T-helper 2 cell (primary cell): ENCODE measurements at places on chromosomes 7 and 10.
A peak's percentile ranks its signal among the peaks of the same experiment; 100 is the strongest.

- no peak for DNase-seq
Measured at GRCh38 chr7:99762680-99763327, 21.2 kb downstream of the CYP3A4 start.

DNA sequence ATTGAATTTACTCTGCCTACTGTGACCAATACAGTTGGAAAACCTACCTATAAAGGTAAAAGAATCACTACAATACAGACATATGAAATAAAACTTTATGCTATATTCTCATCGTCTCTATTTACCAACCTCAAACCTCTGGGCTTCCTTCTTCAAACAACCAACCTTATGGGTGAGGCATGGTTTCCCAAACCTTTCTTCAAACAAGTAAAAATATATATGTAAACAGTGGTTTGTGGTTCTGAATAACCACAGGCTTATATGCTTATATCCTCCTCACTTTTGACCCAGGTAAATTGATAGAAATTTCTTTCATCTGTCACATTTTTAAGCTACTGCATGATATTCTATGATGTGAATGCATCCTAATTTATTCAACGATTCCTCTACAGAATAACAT, 103.6 kb downstream of the ITGB1 start:
- DNase-seq: no peak

- no peak for DNase-seq
Measured at GRCh38 chr10:14625192-14625631, 149.5 kb downstream of the FAM107B start.

DNA sequence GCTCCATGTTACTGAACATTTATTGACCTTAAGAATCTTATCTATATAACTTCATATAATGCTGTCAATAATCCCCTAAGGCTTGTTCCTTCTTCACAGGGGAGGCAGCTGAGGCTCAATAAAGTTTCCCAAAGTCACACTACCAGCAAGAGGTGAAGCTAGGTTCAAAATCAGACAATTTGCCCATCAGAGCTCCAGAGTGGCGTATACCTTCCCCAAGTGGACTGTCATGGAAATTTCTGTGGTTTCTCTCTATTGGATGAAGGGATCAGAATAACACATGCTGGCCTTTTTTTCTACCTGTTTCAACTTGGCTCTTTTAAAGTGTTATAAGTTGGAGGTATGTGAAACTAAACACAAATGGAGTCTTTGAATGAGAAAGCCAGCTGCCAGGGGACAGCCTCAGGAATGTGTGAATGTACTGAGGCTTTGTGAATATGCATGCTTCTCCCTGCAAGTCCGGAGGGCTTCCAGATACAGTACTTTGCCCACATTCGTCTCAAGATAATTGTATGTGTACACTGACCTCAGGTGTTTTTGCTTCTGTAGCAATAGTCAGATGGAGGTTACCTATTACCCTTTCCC, 656.3 kb upstream of the CELF2 start:
- no peak for DNase-seq

DNA sequence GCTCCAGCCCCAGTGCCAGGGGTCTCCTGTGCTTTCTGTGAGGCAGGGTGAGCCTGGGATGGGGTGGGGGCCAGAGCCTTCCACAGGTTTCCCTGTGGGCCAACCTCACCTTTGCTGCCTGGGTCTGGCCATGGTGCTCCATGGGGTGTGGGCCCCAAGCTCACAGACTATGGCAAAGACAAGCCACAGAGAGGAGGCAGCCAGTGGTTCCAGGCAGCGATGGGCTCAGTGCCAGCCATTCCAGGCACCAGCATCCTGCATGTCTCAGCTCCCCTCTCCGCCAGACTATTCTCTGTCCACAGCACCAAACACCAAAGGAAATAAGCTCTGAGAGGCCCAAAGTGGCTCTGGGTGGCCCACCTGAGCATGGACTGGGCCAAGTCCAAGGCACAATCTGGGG, 133.5 kb downstream of the PTPN20 start:
- no peak for DNase-seq

- no peak for DNase-seq
Measured at GRCh38 chr7:158649279-158649678, 55.3 kb downstream of the NCAPG2 start.

DNA sequence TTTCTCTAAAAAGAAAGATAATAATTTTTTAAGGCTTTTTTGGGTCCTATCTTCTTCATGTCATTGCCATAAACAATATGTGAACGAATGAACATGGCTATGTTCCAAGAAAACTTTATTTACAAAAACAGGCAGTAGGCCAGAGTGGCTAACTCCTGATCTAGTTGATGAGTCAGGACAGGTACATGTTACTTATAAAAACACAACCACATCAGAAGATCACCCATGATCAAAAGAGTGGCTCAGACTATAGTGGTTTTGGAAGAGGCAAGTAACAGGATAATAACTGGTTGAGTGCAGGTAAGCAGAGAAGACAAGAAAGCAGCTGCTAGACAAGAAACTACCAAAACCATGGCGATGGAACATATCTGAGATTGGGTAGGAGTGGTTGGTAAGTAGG, 468.7 kb downstream of the KCNMA1 start:
- DNase-seq: no peak

- peak; percentile 48 for DNase-seq
Measured at GRCh38 chr7:151381348-151382078, 28.3 kb downstream of the WDR86 start.

GRCh38 chr7:118657391-118658005, 433.0 kb downstream of the ANKRD7 start:
- DNase-seq: no peak

GRCh38 chr10:97028126-97028831, 157.5 kb downstream of the SLIT1 start:
- DNase-seq: no peak

DNA sequence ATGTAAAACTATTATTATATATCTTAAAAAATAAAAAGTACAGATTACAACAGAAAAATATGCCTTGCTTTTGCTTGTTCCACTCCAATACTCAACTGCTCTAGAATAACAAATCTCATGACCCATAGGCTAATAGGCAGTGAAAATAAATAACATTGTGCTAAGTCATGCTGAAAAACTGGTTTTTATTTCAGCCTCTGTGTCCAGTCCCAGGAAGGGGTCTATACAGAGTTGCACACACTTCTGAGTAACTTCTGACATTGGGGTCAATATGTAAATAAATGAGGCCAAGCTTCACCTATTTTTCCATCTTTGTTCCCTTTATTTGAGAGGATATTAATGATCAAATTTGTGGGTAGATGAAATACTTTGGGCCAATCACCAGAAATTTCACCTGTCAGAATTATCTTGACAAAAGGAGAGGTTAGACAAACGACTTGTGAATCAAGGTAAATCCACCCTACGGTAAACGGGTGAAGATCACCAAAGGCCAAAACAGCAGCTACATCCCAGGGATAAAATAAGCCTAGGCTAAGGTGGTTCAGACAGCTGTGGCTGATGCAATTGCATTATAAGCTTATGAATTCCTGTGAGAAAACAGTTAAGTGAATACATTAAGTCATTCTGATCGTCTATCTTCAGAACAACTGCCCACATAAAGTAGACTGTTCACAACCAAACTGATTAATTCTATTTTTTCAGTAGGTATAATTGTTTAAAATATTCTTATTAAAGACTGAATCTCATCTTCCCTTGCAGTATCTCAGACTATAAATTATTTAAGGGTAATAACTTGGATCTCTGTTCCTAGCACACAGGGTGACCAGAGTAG, 87.5 kb downstream of the UBE2H start:
- no peak for DNase-seq

DNA sequence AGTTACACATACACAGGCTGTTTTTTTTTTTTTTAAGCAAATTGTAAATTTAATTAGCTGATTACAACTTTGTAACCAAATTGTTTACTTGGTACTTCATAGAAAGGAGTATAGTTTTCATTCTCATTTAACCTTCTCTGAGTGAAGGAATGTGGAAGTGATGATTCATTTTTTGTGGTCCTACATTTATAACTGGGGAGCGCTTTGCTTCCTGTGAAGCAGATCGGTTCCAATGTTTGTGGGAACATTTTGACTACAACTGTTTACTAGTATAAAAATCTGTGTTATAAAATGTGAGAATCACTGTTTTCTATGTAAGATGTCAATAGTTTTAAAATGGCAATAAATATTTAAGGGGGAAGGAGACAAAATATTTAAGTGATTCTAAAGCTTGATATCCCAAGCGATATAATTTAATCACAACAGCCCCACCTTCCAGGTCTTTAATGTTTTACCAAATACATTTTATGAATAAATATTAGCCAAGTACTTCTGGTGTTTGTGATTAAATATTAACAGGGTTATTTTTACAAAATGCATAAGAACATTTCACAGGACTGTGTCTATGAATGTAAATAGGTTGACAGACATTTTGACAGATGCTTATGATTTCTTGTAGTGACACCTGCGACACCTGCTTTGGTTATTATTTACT, 57.1 kb downstream of the NXPH1 start:
- DNase-seq: no peak

- DNase-seq: no peak
Measured at GRCh38 chr7:157580324-157580723, 243.5 kb downstream of the DNAJB6 start.

DNA sequence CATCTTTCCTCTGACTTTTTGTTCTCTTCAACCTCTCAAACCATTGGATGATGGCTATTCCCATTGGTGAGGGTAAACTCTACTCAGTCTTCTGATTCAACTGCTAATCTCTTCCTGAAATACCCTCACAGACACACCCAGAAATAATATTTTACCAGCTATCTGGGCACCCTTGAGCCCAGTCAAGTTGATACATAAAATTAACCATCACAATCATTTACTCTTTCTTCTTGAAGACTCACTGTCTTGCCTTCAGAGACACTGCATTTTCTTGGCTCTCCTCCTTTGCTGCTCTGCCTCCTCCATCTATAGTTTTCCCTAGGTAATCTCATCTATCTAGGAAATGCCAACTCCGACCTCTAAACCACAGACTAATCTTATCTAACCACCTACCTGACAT, 12.6 kb upstream of the PRRT4 start:
- no peak for DNase-seq

GRCh38 chr7:11881680-11882079, 49.7 kb upstream of the THSD7A start:
- DNase-seq: no peak

DNA sequence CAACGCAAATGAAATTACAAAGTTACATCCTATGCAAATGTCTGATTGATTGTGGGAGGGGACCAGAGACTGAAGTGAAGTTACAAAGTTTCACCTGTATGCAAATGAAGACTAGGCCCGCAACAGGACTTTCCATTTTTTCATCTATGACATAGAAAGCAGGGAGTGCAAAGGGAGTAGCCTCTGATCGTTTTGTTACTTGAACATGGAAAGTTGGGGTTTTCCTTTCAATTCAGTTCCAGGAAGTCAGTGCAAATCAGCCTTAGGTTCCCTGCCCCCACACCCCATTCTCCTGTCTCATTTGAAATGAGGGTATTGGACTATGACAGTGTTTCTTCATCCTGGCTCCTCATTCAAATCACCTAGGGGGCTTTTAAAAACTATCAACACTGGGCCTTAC, 96.9 kb upstream of the HABP2 start:
- no peak for DNase-seq

DNA sequence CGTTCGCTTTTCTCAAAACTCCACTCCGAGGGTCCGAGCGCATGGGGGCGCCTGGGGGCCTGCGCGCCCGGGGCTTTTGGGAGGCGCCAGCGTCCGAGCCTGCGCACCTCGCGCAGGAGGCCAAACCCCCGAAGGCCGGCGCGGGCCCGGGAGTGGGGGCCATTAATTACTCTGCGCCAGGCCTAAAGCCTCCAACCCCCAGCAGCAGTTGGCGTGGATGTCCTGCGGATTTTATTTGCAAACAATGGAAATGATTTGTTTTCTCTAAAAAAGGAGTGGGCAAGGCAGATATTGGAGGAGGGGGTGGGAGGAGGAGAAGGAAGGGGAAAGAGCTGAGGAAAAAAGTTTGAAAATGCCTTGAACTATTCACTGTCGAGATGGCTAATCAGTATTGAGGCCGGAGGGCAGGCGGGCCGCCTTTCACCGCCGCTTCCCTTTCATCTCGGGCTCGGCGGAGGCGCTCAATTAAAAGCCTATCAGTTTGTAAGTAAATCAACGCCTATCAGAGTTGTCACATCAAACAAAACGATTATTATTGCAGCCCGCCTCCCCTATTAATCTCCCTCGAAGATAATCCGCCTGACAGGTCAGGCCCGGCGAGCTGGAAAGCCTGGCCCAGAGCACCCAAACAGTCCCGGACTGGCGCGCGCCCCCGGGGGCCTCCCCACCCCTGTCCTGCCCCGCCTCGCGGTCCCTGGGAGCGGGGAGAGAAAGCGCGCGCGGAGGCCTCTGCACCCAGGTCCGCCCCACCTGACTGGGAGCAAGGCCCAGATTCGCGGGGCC, 3.4 kb upstream of the ZNF503 start:
- no peak for DNase-seq

GRCh38 chr7:100753750-100754149, 20.4 kb downstream of the ZAN start:
- DNase-seq: no peak

GRCh38 chr10:31025142-31025541, 6.5 kb downstream of the ZNF438 start:
- DNase-seq: no peak

DNA sequence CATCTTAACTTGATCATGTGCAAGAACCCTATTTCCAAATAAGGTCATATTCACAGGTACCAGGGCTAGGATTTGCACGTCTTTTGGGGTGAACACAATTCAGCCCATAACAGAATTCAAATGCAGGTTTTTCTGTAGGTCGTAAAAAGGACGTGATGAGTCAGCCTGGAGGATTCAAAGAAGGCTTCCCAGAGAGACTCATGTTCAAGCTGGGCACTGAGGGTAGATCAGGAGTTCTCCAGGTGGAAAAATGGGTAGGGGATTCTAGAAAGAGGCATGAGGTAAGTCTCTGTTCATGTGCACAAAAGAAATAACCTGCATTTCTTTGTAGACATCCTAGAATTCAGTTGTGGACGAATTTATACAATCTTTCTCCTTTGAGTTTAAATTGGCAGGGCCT, 160.4 kb downstream of the RPS24 start:
- DNase-seq: no peak

GRCh38 chr10:100045592-100045991, 35.8 kb upstream of the DNMBP start:
- DNase-seq: no peak

DNA sequence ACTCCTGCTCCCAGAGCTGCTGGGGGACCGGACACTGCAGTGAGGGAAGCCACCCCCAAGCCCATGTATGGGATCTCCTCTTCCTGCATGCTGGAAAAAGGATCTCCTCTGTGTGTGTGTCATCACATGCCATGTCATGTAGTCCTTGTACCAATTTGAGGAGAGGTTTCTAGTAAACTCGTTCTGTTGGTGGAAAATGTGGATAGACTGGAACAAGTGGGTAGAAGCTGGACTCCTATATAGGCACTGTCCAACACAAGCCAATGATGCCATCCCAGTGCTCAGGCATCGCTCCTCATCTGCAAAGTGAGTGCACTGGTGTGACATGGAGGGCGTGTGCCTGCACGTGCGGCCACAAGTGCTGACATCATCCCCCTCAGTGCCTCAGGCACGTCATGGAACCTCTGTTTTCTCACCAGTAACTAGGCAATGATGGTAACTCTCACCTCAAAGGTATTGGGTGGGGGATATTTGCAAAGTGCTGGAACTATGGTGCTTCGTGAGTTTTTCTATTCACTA, 19.3 kb downstream of the MYO1G start:
- DNase-seq: peak; percentile 37

- DNase-seq: no peak
Measured at GRCh38 chr7:20542594-20542993, 72.9 kb upstream of the ABCB5 start.
